ENCODE measurements at places on chromosomes 5 and 9.

DNA sequence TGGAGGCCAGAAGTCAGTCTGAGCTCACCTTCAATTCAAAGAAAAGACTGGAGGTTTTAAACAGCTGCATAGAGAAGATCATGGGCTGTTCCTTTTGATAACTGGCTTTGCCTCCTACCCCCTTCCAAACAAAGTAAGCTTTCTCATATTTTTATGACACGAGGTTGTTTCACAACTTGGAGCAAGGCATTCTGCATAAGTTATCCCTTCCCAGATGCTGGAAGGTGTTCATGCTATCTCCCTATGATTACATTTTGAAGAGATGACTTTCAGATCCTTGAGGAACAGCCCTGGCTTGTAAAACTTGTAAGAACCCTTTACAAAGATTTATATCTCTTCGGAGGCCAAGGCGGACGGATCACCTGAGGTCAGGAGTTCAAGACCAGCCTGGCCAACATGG is 571.9 kb upstream of the FTMT start:
- DNase-seq = no peak

DNA sequence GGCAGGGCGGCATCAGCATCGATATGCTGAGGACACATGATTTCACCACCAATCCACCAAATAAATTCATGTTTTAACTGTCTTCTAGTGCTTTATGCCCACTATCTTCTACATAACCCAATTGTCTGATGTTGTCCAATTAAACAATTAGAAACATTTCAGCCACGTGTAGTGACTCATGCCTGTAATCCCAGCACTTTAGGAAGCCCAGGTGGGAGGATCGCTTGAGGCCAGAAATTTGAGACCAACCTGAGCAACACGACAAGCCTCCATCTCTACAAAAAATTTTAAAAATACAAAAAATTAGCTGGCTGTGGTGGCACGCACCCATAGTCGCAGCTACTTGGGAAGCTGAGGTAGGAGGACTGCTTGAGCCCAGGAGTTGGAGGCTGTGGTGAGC is 128.1 kb downstream of the MYO10 start:
- DNase-seq = no peak

DNA sequence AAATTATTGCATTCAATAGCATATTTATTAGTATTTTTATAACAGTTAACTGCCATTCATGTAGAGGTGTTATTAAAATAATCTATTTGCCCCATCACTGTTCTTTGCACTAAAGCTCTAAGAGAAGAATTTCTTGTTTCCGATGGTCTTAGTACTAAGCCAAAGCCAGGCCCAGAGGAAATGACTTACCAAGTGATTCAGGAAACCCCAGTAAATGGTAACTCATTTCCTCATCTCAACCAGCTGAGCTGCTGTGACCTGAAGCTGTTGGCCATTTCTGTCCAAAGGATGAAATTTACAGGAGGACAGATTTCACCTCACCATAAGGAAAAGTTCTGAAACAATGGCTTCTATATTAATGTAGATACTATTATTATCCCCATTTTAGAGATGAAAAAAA is 117.0 kb downstream of the PIK3R1 start:
- DNase-seq = no peak

- DNase-seq = no peak
These were observed 9.6 kb downstream of the ENG start for GRCh38 chr9:127844821-127845359.

- no peak for DNase-seq
These were observed 4.6 kb upstream of the UGCG start for GRCh38 chr9:111891910-111892499.

DNA sequence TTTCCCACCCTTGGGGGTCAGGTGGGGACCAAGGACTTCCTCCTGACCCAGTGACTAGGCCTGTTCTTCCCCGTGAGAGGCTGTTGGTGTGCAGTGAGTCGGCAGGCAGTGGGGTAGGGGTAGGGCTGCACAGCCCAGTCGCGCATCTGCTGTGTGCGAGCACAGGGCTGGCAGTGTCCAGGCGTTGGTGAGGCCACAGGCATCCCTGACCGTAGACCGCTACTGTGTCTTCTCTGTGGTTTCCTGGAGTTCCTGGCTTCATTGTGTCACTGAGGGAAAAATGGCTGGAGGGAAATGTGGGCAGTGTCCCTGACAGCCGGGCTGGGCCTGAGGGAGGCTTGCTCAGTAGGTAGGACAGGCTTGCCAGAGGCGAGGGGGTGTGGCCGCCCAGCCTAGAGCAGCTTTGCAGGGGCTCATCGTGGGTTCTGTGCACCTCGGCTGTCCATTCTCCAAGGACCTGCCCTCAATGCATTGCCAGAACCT is 95.4 kb downstream of the CACNA1B start:
- DNase-seq = no peak

DNA sequence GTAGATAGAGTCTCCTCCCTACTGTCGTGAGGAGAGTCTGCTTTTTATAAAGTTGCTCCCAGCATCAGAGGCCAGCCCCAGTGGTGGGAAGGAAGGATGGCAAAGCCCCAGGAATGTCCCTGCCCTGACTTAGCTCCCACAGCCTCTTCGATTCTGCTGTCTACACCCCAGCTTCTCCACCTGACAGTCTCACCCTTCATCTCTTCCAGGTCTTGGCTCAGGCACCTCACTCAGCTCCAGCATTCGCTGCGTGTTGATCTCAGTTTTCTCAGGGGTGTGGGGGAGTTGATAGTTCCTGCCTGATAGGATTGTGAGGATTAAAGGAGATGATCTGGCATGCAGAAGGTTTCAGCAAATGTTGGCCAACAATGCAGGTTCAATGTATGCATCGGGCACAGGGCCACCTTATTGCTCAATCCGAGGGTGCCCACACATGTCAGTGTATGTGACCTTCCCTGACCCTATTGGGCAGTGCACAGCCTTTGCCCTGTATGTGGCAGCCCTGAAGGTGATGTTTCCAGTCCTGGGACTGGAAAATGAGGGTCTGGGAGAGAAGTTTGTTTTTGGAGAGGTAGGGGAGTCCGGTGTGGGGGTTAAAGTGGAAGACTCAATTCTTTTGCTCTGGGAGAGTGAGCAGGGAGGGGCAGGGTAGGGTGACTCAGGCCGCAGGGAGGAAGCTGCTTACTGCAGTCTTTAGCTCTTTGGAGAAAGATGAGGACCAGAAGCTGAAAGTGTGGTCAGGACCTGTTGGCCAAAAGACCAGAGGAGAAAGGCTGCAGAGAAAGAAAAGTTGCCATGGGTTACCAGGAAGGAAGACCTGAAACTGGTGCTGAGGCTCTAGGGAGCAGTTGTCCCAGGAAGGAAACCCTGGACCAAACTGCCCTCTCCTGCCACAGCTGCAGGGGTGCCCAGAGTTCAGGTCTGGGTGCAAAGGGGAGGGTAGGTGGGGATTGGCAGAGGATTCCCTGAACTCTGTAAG is 153.2 kb downstream of the MACROH2A1 start:
- no peak for DNase-seq

- no peak for DNase-seq
These were observed 52.7 kb downstream of the ABHD17B start for GRCh38 chr9:71858102-71858798.

- no peak for DNase-seq
These were observed 95.0 kb upstream of the PRR16 start for GRCh38 chr5:120368923-120369715.

- no peak for DNase-seq
These were observed 1.8 kb upstream of the ENG start for GRCh38 chr9:127856094-127856728.

- no peak for DNase-seq
These were observed 186.7 kb downstream of the MSX2 start for GRCh38 chr5:174911118-174911517.

DNA sequence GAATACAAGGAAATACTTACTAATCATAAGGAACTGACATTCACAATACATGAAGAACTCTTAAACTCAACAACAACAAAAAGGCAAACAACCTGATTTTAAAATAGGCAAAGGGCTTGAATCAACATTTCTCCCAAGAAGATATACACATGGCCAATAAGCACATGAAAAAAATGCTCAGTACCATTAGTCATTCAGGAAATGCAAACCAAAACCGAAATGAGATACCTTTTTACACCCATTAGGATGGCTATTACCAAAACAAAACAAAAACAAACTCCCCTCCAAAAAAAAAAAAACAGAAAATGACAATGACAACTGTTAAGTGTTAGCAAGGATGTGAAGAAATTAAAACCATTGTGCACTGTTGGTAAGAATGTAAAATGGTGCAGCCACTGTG is 104.1 kb upstream of the ZNF462 start:
- DNase-seq = no peak

DNA sequence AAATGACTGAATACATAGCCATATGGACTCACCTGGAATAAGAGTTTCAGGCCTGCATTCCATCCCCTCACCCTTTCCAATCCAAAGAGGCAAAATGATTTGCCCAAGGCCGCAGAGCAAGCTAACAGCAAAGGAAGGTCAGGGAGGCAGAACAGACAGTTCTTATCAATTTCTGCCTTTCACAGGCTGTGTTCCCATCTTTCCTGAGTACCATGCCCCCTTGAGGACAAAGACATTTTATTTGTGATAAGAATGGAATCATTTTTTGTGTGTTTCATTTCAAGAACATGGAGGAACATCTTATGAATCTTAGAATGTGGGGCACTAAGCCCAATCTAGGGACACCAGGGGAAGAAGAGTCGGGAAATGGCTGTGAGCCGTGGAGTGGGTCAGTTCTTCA is 13.9 kb downstream of the LHFPL2 start:
- no peak for DNase-seq

- DNase-seq = no peak
These were observed 228.0 kb downstream of the NTRK2 start for GRCh38 chr9:84897362-84898094.

- DNase-seq = peak; percentile 80
These were observed 101.4 kb downstream of the LPAR1 start for GRCh38 chr9:110936719-110937452.

DNA sequence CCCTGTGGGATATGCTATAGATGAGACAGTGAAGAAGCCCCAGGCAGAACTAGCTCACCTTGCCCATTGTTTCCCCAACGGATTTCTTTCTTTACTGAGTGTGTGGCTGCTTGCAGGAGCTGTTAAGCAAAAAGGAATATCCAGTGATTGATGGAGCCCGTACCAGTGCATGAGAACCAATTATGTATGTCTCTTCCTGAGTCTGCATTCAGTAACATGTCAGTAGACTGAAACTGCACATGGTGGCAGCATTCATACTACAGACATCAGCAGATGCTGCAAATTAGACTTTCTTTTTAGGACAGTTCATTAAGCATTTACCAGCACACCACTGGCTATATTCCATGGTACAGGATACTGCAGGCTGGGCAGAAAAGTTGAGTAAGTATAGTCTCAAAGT is 90.3 kb upstream of the PLCXD3 start:
- no peak for DNase-seq

DNA sequence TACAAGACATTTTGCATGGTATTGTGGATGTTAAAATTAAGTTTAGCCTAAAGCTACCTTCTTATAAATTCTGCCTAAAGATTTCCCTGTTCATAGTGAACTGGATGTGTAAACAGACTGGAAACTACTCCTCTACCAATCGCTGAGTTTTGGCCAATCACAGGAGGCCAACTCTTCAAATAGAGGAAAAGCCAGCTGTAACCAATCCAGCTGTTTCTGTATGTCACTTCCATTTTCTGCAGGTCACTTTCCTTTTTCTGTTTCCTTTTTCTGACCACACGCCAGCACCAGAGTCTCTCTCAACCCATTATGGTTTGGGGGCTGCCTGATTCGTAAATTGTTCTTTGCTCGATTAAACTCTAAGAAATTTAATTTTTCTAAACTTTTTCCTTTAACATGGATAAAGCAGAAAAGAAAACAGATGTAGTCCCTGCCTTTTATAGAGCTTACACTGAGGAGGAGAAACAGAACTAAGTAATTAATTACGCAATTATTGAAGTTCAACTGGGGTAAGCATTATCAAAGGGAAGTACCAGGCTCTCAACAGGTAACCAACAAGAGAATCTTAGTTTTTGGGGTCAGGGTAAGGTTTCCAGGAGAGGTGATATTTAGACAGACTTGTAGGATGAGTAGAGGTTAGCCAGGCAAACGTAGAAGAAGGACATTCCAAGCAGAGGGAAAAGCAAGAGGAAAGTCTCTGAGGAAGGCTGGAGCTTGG is 27.7 kb downstream of the RANBP3L start:
- no peak for DNase-seq

DNA sequence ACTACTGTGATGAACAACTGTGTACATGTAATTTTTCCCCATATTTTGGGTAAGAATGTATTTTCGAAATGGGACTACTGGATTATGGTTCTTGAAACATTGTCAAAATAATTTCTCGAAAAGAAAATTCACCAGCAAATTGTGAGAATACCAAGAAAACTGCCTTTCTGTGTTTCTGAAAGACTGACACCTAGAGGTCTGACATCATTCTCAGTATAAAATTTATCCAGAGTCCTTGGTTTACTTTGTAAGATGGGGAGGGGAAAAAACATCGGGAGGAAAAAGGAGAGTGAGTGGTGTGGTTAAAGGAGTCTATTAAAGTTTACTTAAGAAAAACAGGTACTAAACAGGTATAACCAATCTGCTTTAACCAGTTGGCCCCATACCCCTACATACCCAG is 149.2 kb downstream of the CEP120 start:
- no peak for DNase-seq

- DNase-seq = no peak
These were observed 349.1 kb downstream of the CTNND2 start for GRCh38 chr5:11555171-11555570.

- no peak for DNase-seq
These were observed 312.5 kb downstream of the PSAT1 start for GRCh38 chr9:78609450-78609849.

DNA sequence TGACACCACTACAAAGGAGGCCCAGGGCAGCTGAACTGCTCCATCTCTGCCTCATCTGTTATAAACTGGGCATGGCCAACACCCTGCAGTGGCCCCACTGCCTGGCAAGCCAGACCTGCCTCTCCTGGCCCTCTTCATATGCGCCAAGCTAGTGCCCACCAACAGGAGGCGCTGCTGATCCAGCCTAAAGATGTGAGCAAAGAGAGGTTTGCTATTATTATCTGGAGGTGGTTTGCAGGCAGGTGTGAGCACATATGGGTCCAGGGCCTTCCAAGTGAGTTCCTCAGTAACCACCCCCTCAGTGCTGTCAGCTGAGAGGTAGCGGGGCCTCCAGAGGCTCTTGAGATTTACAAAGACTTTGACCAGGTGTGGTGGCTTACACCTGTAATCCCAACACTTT is 232.2 kb downstream of the SYK start:
- no peak for DNase-seq

DNA sequence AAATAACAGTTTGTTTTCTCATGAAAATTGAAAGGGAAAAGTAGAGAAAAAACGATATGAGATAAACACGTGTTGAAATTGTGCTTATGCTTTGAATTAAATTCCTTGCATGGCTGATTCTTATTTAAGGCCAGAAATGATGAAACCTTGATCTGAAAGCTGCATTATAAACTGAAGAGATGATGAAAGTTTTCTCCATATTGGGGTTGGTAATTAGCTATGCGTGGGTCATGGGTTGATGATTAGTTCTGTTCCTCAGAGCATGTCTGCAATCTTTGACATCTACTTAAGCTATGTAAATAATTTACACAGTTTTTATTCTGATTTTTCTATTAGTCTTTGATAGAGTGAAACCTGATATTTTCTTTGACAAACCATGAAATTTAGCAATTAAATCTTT is 264.1 kb downstream of the CD180 start:
- no peak for DNase-seq

GRCh38 chr5:59259237-59259636 is 634.3 kb downstream of the PDE4D start:
- DNase-seq = no peak
